ENCODE measurements at places on chromosomes 7 and 10.

DNA sequence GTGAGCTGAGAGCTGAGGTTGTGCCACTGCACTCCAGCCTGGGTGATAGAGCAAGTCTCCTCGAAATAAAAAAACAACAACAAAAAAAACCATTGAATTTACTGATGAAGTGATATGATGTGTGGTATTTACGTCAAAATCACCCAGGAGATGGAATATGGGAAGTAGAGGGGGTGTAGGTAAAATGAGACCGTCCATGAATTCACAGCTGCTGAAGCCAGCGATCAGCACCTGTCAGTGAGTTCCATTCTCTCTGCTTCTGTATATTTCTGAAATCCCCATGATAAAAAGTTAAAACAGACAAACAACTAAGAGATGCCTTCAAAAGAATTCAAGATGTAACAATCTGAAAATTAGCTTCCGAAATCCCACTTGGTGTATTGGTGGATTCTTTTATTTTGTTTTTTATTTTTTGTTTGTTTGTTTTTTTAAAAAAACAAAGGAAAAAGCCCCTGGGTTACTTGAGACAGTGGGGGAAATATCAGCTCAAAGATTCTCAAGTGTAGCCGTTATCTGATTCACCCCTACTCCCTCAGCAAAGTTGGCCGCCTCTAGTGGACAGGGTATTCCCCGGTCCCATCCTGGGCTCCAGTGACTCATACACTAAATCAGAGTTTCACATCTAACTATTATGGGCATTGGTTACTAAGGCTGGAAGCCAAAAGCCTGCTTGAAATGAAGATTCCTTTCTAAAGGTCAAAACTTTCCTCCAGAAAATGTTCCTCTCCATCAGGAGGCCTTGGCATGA is 76.4 kb downstream of the MAP3K8 start:
- DNase-seq, result peak; percentile 68

DNA sequence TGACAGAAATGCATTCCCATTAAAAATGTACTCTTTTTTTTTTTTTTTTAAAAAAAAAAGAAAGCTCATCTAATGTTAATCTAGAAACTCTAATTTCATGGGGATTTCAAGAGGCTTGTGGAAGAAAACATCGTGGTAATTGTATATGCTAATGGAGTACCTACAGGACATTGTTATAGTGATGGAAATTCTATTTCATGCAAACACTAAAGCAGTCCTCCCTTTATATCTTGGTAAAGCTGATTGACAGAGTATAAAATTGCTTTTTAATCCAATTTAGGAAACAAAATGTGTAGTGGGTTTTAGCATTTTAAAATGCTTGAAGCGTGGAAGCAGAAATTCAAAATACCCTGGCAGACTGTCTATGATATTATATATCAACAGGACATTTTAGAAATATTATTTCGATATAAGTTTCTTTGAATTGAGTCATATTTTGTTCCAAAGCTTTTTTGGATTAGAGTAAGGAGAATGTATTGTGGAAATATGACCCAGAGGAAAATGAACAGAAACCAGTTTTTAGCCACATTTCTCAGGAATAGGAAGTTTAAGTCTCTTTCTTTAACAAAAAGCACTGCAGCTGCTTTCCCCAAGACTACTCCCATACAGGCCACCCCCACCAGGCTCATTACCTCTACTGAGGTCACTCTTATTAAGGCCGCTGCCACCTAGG is 121.9 kb downstream of the WNT2 start:
- DNase-seq, result no peak

GRCh38 chr10:71902351-71902750 is 51.3 kb upstream of the PSAP start:
- DNase-seq, result no peak

DNA sequence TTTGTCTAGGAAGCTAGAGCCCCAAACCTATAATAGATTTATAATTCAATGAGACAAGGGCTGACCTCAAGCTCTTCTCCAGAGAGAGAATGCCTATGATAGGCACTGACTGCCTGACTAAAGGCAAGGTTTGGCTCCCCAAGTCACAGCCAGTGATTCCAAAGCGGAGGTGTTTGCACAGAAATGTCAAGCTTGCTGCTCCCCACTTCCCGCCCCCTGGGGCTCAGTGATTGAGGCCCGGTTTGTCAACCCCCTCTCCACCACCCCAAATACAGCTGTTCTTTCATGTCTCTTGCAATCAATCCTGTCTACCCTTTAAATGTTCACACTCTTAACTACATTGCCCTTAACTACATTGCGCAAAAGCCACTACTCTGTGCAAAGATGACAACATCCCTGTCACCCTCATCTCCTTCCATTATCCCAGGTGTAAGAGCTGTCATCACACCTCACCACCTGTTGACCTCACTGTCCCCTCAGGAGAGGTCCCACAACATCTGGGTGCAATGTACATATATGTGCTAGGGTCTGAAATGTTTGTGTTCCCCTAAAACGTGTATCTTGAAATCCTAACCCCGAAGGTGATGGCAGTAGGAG is 58.0 kb downstream of the NUDCD3 start:
- DNase-seq, result no peak

DNA sequence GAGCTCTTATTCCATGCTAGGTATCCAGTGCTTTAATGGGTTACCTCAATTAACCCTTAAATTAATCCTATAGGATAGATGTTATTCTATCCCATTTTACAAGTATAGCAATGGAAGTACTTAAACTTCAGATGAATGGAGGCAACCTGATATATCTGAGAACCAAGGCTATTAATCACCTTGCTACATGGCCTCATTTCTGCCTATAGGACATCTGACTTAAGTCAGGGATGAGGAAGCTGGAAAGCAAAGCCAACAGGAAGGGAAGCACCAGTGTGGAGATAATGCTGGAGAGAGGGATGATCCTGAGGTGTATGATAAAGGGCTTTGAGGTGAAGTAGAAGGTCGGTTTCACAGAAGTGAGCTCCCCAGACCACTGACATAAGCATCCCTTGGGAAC is 132.3 kb downstream of the CHN2 start:
- no peak for DNase-seq

GRCh38 chr7:68722044-68722443 is 876.2 kb upstream of the AUTS2 start:
- no peak for DNase-seq

Measured in ELR (cell line).